ENCODE measurements at places on chromosomes 5 and 9.

- DNase-seq: no peak
Measured at GRCh38 chr5:1883120-1883924, 597 bp upstream of the IRX4 start.

GRCh38 chr9:105425816-105426433, 21.9 kb upstream of the FSD1L start:
- DNase-seq: no peak

DNA sequence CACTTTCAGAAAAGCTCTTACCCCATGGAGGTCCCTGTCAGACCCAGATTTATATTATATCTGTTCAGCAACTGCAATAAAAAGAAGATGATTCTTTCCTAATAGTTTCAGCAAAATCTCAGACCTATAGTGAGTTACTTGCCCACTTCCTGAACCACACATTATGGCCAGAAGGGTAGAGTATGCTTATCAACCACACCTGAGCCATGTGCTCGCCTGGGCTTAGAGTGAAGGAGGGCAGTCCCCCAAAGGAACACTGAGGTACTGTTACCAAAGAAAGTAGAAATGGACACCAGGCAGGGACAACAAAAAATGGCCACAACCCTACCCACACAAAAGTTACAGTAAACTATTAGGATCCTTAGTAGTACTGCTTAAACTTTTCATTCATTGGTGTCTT, 128.7 kb downstream of the ZNF608 start:
- no peak for DNase-seq

GRCh38 chr5:112002376-112002775, 245.4 kb upstream of the NREP start:
- DNase-seq: no peak

DNA sequence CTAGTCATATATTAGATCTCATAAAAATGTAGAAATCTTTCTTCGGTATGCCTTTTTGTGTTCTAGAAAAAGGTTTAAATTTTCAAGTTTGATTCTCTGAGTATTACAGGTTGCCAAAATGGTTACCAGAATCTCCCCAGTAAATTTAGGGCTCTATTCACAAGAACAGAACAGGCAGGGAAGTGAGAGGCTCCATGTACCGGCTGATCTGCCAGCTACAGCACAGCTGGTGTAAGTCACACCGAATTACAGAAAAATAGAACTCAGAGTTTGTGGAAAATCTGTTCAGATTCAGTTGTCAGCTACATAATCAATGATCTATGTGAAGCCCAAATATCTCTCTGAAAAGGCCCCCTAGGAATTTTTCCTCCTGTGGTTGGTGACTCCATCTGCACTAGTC, 10.5 kb downstream of the FAM81B start:
- DNase-seq: no peak

Data from NCI-H446 (cell line).